Colonic mucosa (tissue), 4 donors: ENCODE measurements at places on chromosomes 2 and 18.

DNA sequence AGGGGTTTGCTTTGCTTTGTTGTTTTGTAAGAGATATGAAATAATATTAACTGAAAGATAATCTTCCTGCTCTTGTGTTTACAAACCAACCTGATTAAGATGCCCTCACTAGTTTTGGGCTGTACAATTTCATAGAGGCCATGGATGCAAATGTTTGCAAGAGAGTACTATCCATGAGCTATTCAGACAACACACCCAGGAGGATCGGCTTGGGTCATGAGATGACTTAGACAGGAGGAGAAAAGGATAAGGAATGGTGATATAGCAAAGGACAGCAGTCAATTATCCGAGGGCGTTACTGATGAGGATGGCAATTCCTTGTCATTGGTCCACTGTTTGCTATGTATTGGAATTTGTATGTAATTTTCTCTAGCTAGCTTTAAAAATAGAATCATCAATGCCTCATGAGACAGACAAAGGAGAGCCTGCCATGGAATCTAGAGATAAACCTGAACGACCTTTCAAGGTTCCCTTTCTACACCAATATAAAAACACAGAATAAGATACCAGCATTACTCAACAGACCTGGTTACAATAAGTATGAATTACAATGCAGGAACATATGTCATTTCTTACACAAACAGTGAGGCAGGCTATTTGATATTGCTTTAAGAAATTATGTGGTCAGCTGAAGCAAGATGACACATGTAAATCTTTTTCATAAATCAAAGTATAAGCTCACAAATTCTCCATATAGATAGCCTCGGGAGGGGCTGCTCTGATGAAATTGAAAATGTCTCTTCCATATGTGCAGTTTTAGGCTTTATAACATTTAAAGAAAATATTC, 54.4 kb upstream of the SOS1 start:
- no peaks in the 10 kb centered on the region for H3K4me1 ChIP-seq
- no peaks in the 10 kb centered on the region for H3K27me3 ChIP-seq
- no peak overlapping the region for H3K27ac ChIP-seq
- H3K36me3 ChIP-seq: no peaks in the 10 kb centered on the region

DNA sequence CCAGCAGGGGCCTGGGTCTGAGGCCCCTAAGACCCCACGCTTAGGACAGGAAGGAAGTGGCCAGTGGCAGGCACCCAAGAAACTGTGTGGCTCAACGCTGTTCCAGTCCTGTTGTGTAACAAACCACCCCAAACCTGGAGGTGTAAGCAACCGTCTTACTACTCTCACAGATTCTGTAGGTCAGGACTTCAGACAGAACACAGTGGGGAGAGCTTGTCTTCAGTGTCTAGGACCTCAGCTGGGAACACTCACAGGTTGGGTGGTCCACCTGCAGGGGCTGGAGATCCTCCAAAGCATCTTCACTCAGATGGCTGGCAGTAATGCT, 123.0 kb downstream of the KLHL29 start:
- no peak overlapping the region for H3K4me3 ChIP-seq
- H3K27me3 ChIP-seq: no peaks in the 10 kb centered on the region
- H3K36me3 ChIP-seq: no peaks in the 10 kb centered on the region
- no peaks in the 10 kb centered on the region for H3K4me1 ChIP-seq
- H3K27ac ChIP-seq: no peak overlapping the region

DNA sequence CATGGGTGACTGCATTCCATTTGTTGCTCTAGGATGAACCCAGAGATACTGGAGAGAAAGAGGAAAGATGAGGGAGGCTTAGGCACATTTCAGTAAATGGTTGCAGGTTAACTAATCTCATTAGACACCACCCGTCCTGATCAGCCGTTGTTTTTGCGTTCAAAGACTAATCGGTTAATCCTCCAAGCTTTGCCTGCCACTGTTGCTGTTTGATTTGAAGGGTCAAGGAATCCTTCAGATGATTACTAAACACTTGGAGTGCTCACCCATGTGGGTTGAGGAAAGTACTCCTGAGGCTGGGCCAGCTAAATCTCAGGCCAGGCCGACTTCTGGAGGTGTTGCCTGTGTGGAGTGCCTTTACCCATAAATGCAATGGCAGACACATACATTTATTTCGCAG, 8.6 kb downstream of the SH3RF3 start:
- no peak for DNase-seq
- H3K36me3 ChIP-seq: no peaks in the 10 kb centered on the region

- no peaks in the 10 kb centered on the region for H3K4me1 ChIP-seq
- DNase-seq: no peak
- peaks cover 5% of the 10 kb centered on the region for H3K36me3 ChIP-seq
- H3K27me3 ChIP-seq: no peaks in the 10 kb centered on the region
Observed at GRCh38 chr2:42342795-42343241, 18.2 kb downstream of the COX7A2L start.

GRCh38 chr2:146814971-146815370, 1029.9 kb upstream of the ACVR2A start:
- H3K27ac ChIP-seq: no peak overlapping the region
- H3K4me3 ChIP-seq: no peak overlapping the region
- no peak for DNase-seq
- H3K4me1 ChIP-seq: no peaks in the 10 kb centered on the region
- H3K36me3 ChIP-seq: no peaks in the 10 kb centered on the region
- H3K27me3 ChIP-seq: no peaks in the 10 kb centered on the region

GRCh38 chr18:22742409-22742808, 190.7 kb upstream of the RBBP8 start:
- H3K27me3 ChIP-seq: no peaks in the 10 kb centered on the region
- no peak overlapping the region for H3K4me3 ChIP-seq
- no peak overlapping the region for H3K27ac ChIP-seq
- H3K4me1 ChIP-seq: no peaks in the 10 kb centered on the region
- DNase-seq: no peak
- no peaks in the 10 kb centered on the region for H3K36me3 ChIP-seq

- no peak overlapping the region for H3K27ac ChIP-seq
- H3K27me3 ChIP-seq: no peaks in the 10 kb centered on the region
- H3K36me3 ChIP-seq: no peaks in the 10 kb centered on the region
- no peak for DNase-seq
- peaks cover 5% of the 10 kb centered on the region for H3K4me1 ChIP-seq
- no peak overlapping the region for H3K4me3 ChIP-seq
Observed at GRCh38 chr18:6370410-6370809, 44.3 kb downstream of the L3MBTL4 start.
